ENCODE measurements at places on chromosomes 13 and 19. TPM values are rescaled to one million over a fixed set of nuclear protein-coding genes. Genes with fewer than 3 reads are reported as not detected.
A peak's percentile ranks its signal among the peaks of the same experiment; 100 is the strongest.

The UNC13A gene
- polyA plus RNA-seq = 0.38 TPM

The AKT2 gene
- 107 TPM for polyA plus RNA-seq

The PRKCG gene
- polyA plus RNA-seq = 0.26 TPM

The DNAAF3 gene
- 2.4 TPM for polyA plus RNA-seq

The ZNF85 gene
- 2.0 TPM for polyA plus RNA-seq

The LDLR gene
- 20.7 TPM for polyA plus RNA-seq

The FAM174C gene
- polyA plus RNA-seq = 78.0 TPM

The KRTDAP gene
- not detected for polyA plus RNA-seq

DNA sequence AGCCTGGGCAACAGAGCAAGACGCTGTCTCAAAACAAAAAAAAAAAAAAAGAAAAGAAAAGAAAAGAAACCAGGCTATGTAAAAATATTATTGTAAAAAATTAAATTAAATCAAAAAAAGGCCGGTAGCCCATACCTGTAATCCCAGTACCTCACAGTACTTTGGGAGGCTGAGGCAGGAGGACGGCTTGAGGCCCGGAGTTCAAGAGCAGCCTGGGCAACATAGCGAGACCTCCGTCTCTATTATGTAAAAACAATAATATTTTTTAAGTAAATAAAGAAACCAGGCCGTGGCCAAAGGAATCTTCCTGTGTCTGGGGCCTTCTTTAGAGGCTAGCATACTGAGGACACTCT lies 770 bp upstream of the CAPNS1 start:
- peaks cover 19% of the 10 kb centered on the region for H3K36me3 ChIP-seq
- peaks cover 14% of the 10 kb centered on the region for H3K4me1 ChIP-seq
- H3K27me3 ChIP-seq = no peaks in the 10 kb centered on the region
- no peak for DNase-seq
- peak overlapping the region; percentile 90 for H3K4me3 ChIP-seq

DNA sequence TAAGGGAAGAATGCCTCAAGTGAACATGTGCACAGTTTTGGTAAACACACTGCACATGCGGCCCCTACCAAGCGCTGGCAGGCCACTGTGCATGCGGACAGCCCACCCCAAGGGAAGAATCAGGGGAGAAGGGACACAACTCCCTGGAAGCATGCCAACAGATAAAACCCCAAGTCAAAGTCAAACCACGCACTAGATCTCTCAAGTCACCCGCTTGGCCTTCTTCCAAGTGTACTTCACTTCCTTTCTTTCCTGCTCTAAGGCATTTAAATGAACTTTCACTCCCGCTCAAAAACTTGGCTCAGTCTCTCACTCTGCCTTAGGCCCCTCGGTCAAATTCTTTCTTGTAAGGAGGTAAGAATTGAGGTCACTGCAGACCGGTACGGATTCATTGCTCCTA lies 4.6 kb upstream of the RFXAP start:
- DNase-seq = no peak
- no peaks in the 10 kb centered on the region for H3K27me3 ChIP-seq
- H3K36me3 ChIP-seq = no peaks in the 10 kb centered on the region

GRCh38 chr19:3575260-3575741 lies 2.6 kb downstream of the HMG20B start:
- H3K4me3 ChIP-seq = no peak overlapping the region
- no peak overlapping the region for H3K27ac ChIP-seq
- no peaks in the 10 kb centered on the region for H3K27me3 ChIP-seq
- DNase-seq = peak; percentile 10

DNA sequence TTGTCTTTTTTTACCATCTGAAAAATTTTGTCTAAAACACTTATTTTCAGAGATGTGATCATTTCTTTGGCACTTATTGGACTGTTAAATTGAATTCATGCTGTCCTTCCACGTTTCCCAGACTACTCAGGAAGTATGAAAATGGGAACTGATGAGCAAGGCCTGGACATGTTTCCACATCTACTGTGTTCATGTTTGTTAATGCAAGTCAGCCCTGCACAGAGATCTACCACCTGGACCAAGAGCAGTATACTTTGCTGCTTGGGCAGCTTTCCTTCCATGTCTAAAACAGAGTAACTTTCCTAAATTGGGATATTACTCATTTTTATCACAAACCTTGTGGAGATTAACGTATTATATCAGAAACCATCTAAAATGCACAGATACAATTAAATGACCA lies 687.4 kb downstream of the DIAPH3 start:
- peaks cover 45% of the 10 kb centered on the region for H3K4me1 ChIP-seq
- H3K27me3 ChIP-seq = no peaks in the 10 kb centered on the region
- no peak for DNase-seq
- H3K27ac ChIP-seq = peak overlapping the region; percentile 68
- H3K4me3 ChIP-seq = no peak overlapping the region

DNA sequence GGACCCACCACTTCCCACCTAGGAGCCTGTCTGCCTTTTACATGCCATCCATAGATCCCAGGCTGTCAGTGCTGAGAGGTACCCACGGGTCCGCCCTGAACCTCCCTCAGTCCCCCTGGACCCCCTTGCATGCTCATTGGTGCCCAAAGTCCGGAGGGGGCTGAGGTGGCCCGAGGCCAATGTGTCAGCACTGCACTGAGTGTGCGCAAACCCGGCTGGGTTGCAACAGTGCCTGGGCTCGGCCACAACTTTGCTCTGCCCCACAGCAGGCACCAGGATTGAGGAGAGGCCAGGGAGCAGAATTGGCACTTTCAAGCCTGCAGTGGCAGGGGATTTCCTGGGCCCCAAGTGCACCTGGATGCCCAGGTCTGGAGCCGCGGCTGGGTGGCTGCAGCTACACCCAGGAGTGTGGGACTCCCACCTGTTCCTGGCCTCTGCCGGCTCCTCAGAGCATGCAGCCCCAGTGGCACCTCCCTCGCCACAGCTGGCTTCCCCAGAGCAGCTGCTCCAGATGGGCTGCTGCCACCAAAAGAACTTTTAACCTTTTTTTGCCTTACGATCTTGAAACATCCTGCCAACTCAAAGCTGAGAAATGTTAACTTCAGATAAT lies 837.0 kb downstream of the SLITRK6 start:
- H3K4me3 ChIP-seq = no peak overlapping the region
- no peaks in the 10 kb centered on the region for H3K36me3 ChIP-seq
- H3K27ac ChIP-seq = no peak overlapping the region
- no peaks in the 10 kb centered on the region for H3K27me3 ChIP-seq
- no peak for DNase-seq

DNA sequence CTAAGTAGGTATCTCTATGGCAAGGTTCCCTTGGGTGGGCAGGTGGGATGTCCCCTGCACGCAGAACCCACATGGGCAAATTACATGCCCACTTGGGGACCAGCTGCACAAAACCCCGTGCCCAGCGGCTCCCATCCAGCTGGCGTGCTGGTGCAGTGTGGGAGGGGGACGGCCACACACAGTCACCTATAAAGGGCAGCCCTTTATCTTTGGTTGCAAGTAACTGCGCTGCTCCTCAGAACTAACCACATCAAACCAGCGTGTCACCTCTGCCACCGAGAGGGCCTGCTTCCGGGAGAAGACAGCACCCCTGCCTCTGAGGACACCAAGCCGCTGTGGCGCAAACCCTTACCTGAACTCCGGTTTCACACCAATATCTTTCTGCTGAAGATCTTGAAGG lies 32.2 kb downstream of the ANKRD27 start:
- H3K27ac ChIP-seq = no peak overlapping the region
- H3K27me3 ChIP-seq = no peaks in the 10 kb centered on the region
- peaks cover 31% of the 10 kb centered on the region for H3K36me3 ChIP-seq
- no peak overlapping the region for H3K4me3 ChIP-seq
- DNase-seq = no peak

- peak overlapping the region; percentile 82 for H3K27ac ChIP-seq
- peaks cover 44% of the 10 kb centered on the region for H3K36me3 ChIP-seq
- peaks cover 17% of the 10 kb centered on the region for H3K4me1 ChIP-seq
- no peaks in the 10 kb centered on the region for H3K27me3 ChIP-seq
Measured at GRCh38 chr19:1438933-1439354, 748 bp downstream of the RPS15 start.

- H3K36me3 ChIP-seq = no peaks in the 10 kb centered on the region
- no peak for DNase-seq
- H3K4me3 ChIP-seq = no peak overlapping the region
- H3K4me1 ChIP-seq = no peaks in the 10 kb centered on the region
- peaks cover 13% of the 10 kb centered on the region for H3K27me3 ChIP-seq
Measured at GRCh38 chr19:10516064-10516385, 1.2 kb downstream of the S1PR5 start.

- no peak overlapping the region for H3K4me3 ChIP-seq
- no peaks in the 10 kb centered on the region for H3K36me3 ChIP-seq
- no peaks in the 10 kb centered on the region for H3K27me3 ChIP-seq
- no peak for DNase-seq
- H3K27ac ChIP-seq = no peak overlapping the region
- H3K4me1 ChIP-seq = no peaks in the 10 kb centered on the region
Measured at GRCh38 chr13:20438801-20439200, 86.9 kb downstream of the CRYL1 start.

GRCh38 chr13:51950722-51951121 lies 60.5 kb downstream of the ATP7B start:
- no peaks in the 10 kb centered on the region for H3K4me1 ChIP-seq
- H3K27me3 ChIP-seq = no peaks in the 10 kb centered on the region
- no peak for DNase-seq
- no peak overlapping the region for H3K27ac ChIP-seq
- no peak overlapping the region for H3K4me3 ChIP-seq

- no peaks in the 10 kb centered on the region for H3K36me3 ChIP-seq
- H3K4me1 ChIP-seq = no peaks in the 10 kb centered on the region
- H3K27ac ChIP-seq = no peak overlapping the region
- no peak overlapping the region for H3K4me3 ChIP-seq
- DNase-seq = peak; percentile 0
Measured at GRCh38 chr13:65638572-65639168, 1591.5 kb downstream of the PCDH9 start.

GRCh38 chr19:32945260-32945659 lies 26.5 kb downstream of the CEP89 start:
- no peaks in the 10 kb centered on the region for H3K4me1 ChIP-seq
- H3K27me3 ChIP-seq = no peaks in the 10 kb centered on the region
- H3K27ac ChIP-seq = no peak overlapping the region
- H3K4me3 ChIP-seq = no peak overlapping the region
- H3K36me3 ChIP-seq = peaks cover 17% of the 10 kb centered on the region

DNA sequence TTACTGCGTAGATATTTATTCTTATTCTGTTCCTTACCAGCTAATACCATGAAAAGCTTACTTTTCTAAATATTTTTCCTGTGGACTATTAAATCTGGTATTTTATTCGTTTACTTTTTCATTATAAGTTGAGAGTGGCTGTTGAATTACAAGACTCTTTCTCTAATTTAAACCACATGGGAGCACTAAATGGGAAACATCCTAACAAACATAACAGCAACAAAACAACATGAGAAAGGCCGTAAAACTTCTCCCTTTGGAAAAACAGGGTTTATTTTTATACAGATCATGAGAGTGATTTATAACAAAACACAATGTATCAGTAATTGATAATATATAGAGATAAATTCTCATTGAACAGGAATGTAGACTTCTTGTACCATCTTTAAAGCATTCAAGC lies 1592.1 kb downstream of the EFNB2 start:
- no peaks in the 10 kb centered on the region for H3K36me3 ChIP-seq
- DNase-seq = no peak
- no peaks in the 10 kb centered on the region for H3K27me3 ChIP-seq
- H3K4me1 ChIP-seq = no peaks in the 10 kb centered on the region

GRCh38 chr13:22086597-22087330 lies 415.9 kb downstream of the FGF9 start:
- no peak overlapping the region for H3K4me3 ChIP-seq
- no peaks in the 10 kb centered on the region for H3K27me3 ChIP-seq
- no peak overlapping the region for H3K27ac ChIP-seq
- no peaks in the 10 kb centered on the region for H3K4me1 ChIP-seq

- no peak overlapping the region for H3K27ac ChIP-seq
- no peaks in the 10 kb centered on the region for H3K4me1 ChIP-seq
- H3K4me3 ChIP-seq = no peak overlapping the region
Measured at GRCh38 chr13:106738186-106738678, 170.3 kb upstream of the ARGLU1 start.

DNA sequence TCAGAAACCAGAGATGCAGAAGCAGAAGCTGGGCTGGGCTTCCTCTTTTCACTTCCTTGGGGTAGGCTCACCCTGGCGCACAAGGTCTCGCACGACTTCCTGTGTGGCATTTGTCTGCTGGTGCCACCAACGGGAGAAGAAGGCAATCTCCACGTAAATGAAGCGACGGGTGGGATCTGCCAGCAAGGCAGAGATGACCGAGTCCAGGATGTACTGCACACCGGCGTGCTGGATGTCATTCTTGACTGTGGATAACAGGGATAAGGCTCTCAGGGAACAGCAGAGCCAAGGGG lies 1.3 kb downstream of the MAN2B1 start:
- DNase-seq = no peak
- no peaks in the 10 kb centered on the region for H3K27me3 ChIP-seq
- H3K4me1 ChIP-seq = peaks cover 29% of the 10 kb centered on the region
- H3K27ac ChIP-seq = no peak overlapping the region

Measured in SK-N-SH (cell line).